ENCODE measurements at places on chromosomes 4 and X. TPM values are rescaled to one million over a fixed set of nuclear protein-coding genes. Genes with fewer than 3 reads are reported as not detected.

CLTRN gene
- total RNA-seq: 0.51 TPM

SLIT2 gene
- total RNA-seq: 55.5 TPM

RIPPLY1 gene
- total RNA-seq: 0.57 TPM

BEX2 gene
- 0.57 TPM for total RNA-seq

GAB1 gene
- total RNA-seq: 36.6 TPM

AKAP4 gene
- not detected for total RNA-seq

SHOX gene
- not detected for total RNA-seq

CCKAR gene
- total RNA-seq: not detected

MAN2B2 gene
- 23.7 TPM for total RNA-seq

UGT2B7 gene
- not detected for total RNA-seq

TMSB15A gene
- total RNA-seq: 0.48 TPM

CXCL11 gene
- total RNA-seq: 0.14 TPM

L1CAM gene
- total RNA-seq: 4.4 TPM

ARL9 gene
- 0.32 TPM for total RNA-seq

TMEM156 gene
- 0.29 TPM for total RNA-seq

C4orf50 gene
- not detected for total RNA-seq

SUPT20HL2 gene
- total RNA-seq: 1.9 TPM

SLAIN2 gene
- total RNA-seq: 131 TPM
